Stimulated activated CD4-positive, alpha-beta T cell treated with anti-CD3 and anti-CD28 coated beads, Interleukin-12 subunit alpha, Interleukin-12 subunit beta, amount 100 ng/mL, for 4 hours (primary cell): ENCODE measurements at places on chromosomes 5 and 9.

- DNase-seq, result no peak
These were observed 15.7 kb downstream of the CEP72 start for GRCh38 chr5:627840-628239.

DNA sequence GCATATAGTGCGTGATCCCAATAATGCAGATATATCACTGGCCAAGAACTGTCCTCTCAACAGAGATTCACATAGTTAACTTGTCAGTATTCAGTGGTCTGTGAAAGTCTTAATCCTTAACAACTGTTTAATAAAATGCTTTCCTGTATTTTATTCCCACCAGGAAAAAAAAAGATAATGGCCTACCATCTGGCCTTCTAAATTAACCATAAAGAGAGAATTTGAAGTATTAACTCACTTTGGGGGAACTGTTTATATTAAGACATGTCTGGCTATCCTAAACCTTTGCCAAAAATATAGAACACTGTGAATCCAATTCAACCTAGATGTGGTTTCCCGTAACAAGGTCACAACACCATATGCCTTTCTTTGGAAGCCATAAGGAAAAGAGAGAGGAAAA lies 818 bp upstream of the FREM1 start:
- DNase-seq, result no peak

DNA sequence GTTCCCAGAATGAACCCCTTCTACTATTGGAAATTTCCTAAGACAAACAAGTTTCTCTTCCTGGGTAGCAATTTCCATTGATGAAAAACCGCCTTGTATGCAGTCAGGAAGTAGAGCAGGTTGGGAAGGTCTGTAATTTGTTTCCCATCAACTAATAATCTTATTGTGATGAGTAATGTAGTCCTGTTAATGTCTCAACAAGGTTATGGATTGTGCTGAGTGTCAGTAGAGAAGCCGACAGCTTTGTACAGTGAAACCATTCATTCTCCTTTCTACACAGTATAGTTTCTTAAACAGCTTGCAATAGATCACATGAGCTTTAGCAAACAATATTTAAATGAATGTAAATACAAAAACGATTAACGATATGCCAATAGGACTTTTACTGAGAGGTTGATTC lies 355.4 kb upstream of the WWC1 start:
- DNase-seq, result no peak

GRCh38 chr9:123373946-123374345 lies 17.9 kb downstream of the CRB2 start:
- DNase-seq, result no peak

GRCh38 chr9:8030095-8030494 lies 230.5 kb upstream of the DMAC1 start:
- no peak for DNase-seq

GRCh38 chr9:120913647-120914264 lies 12.8 kb downstream of the TRAF1 start:
- DNase-seq, result no peak

DNA sequence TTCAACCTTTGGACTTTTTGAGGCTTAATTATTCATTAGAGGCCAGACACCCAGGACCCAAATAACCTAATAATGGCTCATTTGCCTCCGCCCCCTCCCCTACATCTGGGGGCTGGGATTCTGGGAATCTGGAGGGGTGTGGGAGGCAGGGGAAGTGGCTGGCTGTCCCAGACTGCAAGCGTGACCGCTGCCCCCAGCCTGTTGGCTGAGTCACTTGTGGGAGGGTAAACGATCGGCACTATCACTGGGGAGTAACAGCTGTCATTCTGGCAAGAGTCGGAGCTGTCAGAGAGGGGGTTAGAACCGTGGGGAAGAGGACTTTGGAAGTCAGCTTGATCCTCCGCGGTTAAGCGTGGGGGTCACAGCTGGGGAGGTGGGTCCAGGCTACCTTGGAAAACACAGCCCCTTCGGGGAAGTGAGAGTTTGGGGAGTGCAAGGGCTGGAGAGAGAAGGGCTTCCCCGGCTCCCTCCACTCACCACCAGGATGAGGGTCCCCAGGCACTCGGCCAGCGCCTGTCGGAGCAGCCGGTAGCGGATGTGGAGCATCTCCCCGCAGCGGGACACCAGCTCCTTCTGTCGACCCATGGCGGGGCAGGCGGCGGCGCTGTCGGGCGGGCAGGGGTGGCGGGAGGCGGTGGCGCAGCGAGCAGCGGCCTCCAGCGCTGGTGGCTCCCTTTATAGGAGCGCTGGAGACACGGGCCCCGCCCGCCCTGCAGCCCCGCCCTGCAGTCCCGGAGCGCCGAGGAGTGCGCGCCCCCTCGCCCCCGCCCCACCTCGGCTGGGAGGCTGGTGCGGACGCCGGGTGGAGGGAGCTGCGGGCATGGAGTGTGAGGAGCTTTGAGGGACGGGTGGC lies at the start of gene AQP3:
AQP3 (minus strand) TSS at position 648 of the 853 bp plus-strand sequence; CDS start at position 585, 63 bp downstream.
- peak; percentile 57 for DNase-seq

- no peak for DNase-seq
These were observed 83.0 kb upstream of the IL33 start for GRCh38 chr9:6132650-6133049.

DNA sequence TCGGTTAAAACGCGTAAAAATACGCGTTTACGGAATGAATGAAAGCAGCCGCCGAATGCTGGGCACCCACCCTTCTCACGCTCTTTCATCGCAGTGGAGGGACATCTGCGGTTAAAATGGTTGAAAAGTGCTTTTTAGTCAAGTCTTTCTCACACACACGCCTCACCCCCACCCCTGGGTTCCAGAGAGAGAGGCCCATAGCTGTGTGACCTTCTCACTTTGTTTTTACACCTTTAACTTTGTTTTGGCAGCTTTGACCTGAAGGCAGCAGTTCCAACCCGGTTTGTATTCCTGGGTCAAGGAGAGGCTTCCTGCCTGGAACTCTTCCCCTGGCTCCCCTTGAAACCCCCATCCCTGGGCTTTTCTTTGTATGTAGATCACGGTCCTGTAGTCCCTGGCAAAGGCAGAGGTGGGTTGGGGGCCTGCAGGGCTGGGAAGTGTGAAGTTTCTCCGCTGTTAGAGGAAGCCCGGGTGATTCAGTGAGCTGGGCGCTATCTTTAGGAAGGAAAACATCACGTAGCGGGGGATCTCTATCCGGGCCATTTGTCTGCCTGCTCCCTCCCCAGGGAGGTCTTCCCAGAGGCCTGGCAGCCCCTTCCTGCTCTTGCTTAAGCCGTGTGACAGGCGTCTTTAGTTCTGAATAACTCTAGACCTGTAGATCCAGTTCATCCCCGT lies 29.6 kb downstream of the SPRY4 start:
- DNase-seq, result no peak

- no peak for DNase-seq
These were observed at the start of gene CANX for GRCh38 chr5:179698935-179699615. TSS of gene CANX (plus strand) at chr5:179698967. CDS start at chr5:179705682, 6,715 bp downstream.

- DNase-seq, result no peak
These were observed 313.5 kb upstream of the PDE4D start for GRCh38 chr5:60207040-60207439.

GRCh38 chr5:37683072-37683471 lies 156.8 kb downstream of the GDNF start:
- DNase-seq, result no peak

GRCh38 chr5:148437249-148437648 lies 53.5 kb downstream of the FBXO38 start:
- DNase-seq, result no peak

- DNase-seq, result no peak
These were observed 23.8 kb downstream of the HSDL2 start for GRCh38 chr9:112403614-112404201.

- no peak for DNase-seq
These were observed 4.0 kb upstream of the NIPSNAP3A start for GRCh38 chr9:104743376-104743985.

DNA sequence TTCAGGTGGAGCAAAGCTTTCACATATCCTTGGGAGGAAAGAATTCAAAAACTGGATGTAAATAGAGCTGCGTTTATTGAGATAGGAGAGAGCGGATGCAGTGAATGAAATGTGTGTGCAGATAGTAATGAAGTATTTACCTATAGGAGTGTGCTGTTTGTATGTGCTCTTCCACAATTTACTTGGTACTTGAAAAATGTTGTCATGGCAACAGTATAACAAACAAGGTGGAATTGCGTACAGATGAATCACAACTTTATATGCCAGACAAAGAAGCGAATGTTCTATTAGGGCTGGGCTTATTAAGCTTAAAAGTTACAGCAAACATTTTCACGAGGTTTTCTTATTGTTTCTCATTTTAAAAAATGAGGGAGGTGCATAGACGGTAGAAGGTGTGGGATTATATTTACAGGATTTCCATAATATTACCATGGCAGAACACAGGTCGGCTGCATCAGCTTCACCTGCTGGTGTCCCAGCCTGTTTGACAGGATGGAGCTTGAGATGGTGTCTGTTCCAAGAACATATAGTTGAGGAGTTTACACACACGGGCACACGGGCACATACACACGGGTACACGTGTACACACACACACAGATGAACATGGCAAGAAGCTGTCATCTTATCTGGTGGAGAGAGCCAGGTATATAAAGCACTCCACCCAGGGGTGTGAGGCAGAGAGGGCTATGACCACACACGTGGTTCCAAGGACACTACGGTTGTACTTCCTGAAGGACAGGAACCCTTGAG lies 155.7 kb downstream of the RMI1 start:
- no peak for DNase-seq

DNA sequence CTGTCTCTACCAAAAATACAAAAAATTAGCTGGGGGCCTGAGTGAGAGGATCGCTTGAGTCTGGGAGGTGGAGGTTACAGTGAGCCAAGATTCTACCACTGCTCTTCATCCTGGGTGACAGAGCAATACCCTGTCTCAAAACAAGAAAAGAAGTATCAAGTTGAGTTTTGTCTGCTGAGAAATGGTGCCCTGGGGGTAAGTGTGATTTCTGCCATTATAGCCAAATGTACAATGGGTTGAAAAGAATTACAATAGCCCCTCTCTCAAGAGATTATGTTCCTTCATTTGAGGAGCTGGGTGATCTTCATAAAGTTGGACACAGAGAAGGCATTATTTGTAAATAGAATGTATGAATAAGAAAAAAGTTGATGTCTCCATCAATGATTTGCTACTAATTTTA lies 189.4 kb downstream of the GOLPH3 start:
- DNase-seq, result no peak

DNA sequence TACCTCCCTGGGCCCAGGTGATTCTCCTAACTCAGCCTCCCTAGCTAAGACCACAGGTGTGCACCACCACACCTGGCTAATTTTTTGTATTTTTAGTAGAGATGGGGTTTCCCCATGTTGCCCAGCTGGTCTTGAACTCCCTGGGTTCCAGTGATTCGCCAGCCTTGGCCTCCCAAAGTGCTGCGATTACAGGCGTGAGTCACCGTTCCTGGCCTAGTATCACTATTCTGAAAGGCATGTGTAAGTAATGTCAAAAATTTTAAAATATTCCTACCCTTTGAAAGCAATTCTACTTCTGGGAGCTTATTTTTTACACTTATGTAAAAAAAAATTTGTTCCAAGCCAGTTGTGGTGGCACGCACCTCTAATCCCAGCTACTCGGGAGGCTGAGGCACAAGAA lies 27.1 kb upstream of the TLE1 start:
- no peak for DNase-seq

DNA sequence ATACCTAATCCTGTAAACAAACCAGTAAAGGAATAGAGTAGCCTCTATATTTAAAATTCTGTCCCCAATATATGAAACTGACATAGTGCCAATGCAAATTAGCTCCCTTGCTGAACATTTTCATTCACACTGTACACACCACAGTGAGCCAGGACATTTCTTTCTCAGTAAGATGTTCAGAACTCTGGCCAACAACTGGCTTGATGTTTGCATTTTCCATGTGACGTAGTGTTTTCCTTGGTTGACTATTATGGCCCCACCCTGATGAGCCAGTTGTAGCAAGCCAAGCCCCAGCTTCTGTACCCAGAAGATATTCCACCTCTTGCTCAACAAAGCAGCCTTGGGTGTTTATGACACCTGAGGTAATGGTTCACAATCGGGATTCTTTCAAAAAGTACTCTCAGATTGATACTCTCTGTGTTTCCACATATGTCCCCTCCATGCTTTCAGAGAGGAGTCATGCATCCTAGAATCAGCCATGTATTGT lies 17.7 kb upstream of the ANXA1 start:
- DNase-seq, result no peak

DNA sequence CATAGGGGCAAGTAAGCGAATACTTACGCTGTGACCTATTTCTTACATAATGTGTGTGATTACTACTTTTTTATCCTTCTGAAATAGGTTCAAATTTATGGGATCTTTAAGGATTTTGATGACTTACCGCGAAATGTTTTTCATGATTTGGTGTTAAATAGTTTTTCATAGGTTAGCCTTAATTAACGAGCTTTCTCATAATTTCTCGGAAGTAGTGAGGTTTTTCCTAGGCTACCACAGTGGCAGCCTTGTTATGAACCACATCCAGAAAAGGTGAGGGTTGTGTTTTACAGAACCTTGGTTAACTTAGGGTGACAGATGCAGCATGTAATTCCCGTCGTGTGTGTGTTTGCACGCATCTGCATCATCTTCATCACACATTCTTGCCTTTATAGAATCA lies 1.3 kb downstream of the SH3GL2 start:
- no peak for DNase-seq

GRCh38 chr9:111627260-111627963 lies 3.7 kb upstream of the DNAJC25 start:
- no peak for DNase-seq

DNA sequence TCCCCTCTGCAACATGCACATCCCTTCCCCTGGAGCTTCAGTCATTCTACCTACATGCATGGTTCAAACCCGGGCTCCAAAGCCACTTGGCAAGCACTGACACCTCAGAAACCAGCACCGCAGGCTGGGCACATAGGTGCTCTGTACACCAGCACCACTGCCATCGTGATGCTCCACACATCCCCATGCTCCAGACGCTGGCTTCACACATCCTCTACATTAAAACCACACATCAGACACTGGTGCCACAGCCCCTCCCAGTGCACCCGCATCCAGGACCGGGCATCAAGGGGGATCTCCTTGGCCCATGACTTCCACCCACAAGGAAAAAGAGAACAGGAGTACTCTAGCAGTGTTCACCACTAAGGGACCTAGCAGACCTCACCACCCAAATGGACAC lies 787.7 kb downstream of the CDH18 start:
- DNase-seq, result no peak

DNA sequence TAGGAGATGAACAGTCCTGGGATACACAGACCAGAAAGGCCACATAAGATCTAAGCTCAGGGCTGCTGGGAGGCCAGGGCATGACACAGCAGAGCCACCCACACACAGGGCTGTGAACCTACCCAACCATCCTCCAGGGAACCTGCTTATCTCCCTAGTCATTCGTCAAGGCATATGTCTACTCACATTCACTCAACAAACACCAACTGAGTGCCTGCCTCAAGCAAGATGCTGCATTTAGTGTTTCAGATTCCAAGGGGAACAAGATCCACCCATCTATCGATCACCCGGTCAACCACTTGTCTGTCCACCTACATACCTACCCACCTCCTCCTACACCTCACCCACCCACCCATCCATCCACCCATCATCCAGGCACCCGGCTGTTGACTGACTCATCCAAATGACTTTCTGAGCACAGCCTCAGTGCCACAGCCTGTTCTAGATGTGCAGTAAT lies 1.9 kb downstream of the DPM2 start:
- DNase-seq, result no peak

- DNase-seq, result no peak
These were observed 635.4 kb downstream of the NR2F1-AS1 start for GRCh38 chr5:92945605-92946097.
